ENCODE measurements at places on chromosomes 4 and X.
A peak's percentile ranks its signal among the peaks of the same experiment; 100 is the strongest.

GRCh38 chr4:10454726-10455125 lies 2.5 kb downstream of the ZNF518B start:
- DNase-seq = no peak

DNA sequence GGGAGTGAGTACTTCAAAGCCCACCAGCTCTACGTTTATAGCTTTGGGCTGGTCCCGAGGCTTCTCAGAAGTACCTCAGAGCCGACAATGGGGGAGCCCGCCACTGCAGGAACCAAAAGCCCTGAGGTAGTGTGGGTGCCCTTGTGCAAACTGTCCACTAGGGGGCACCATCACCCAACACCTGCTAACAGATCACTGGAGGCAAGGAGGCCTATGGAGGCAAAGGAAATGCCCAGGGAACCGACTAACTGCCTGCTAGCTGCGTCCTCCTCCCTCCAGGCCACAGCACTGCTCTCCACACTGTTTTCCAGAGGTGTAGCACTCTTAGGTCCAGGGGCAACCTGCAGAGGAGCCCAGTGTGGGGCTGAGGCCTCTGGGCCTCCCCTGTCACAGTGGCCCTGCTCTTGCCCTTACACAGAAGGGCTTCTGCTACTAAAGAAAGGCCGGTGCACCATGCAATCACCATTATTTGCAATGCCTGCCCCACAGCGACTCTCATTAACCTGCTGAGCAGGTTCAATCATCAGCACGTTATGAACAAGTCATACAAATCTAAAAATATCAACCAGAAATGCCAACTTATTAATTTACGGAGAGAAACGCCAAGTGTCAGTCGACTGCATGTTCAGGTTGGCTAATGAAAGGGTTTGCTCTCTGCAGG lies 159.1 kb downstream of the NSUN7 start:
- DNase-seq = peak; percentile 81

GRCh38 chr4:184765473-184766340 lies 31.8 kb upstream of the CENPU start:
- DNase-seq = no peak

- DNase-seq = no peak
Measured at GRCh38 chrX:43405191-43405590, 250.9 kb upstream of the MAOA start.

GRCh38 chr4:10640561-10641201 lies 43.9 kb downstream of the CLNK start:
- peak; percentile 90 for DNase-seq

DNA sequence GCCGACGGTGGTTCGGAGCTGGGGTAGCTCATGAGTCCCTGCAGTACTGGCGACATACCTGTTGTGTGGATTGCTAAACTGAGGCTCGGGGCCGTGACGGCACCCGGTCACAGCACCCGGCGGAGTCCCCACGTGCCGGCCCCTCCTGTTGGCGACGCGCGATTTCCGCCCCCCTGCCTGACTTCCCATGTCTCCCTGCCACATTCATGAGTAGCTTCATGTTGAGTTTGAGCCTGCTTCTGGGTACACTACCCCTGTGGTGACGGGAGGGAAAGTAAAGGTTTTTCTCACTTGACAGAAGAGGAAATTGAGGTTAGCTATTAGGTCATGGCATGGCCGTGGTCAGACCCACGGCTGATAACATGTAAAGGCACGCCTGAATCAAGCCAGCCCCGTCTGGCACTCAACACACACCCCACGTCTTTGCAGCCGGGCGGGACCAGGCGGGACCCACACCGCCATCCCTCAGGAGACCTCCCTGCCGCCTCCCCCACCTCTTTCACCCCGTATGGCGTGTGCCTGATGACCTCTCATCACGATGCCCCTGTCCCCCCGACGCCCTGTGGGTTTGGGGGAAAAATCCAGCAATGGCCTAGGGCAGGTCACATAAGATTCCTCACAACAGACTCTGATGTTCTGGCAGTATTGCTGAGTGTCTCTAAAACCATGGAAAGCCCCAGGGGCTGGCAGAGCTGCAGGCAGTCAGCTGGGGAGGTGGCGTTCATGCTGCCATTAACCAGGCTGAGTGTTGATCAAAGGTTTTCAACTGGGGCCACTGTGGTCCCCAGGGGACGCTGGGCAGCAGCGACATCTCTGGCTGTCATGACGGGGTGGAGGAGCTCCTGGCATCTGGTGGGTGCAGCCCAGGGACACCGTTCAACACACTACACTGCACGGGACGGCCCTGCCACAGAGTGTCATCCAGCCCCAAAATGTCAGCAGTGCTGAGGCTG lies 29.2 kb downstream of the P2RY8 start:
- peak; percentile 79 for DNase-seq

GRCh38 chr4:173332021-173332487 lies 2.1 kb downstream of the HMGB2 start:
- DNase-seq = peak; percentile 71

DNA sequence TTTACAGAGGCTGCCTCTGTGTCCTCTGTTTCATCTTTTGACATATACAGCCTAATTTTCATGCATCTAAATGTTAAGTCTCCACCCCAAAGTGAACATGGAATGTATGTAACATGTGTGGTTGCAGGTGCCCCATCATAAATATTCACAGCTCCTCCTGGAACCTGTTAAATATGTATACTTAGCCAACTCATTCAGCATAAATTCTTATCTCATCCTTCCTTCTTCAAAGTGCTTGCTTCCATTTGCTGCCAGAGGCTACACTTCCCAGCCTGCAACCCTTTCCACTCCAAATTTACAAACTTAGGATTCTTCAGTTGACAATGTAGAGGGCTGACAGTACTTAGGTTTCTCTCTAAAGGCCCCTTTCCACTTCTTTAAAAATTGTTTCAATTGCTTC lies 60.6 kb downstream of the F8 start:
- no peak for DNase-seq

DNA sequence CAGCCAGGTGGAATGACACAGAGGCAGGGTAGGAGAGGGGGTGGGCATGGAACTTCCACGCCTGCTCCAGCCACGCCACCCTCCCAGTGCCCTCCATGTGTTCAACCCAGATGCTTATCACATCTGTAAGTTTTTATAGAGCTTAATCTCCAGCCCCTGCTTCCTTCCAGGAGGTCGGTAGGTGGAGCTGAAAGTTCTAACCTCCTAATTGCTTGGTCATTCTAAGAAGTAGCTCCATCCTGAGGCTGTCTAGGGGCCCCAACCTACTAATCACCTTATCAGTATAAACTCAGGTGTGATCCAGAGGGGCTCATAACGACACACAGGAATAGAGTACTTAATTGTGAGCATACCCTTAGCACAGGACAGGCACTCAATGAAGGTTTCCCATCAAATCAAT lies 18.3 kb downstream of the QDPR start:
- no peak for DNase-seq

DNA sequence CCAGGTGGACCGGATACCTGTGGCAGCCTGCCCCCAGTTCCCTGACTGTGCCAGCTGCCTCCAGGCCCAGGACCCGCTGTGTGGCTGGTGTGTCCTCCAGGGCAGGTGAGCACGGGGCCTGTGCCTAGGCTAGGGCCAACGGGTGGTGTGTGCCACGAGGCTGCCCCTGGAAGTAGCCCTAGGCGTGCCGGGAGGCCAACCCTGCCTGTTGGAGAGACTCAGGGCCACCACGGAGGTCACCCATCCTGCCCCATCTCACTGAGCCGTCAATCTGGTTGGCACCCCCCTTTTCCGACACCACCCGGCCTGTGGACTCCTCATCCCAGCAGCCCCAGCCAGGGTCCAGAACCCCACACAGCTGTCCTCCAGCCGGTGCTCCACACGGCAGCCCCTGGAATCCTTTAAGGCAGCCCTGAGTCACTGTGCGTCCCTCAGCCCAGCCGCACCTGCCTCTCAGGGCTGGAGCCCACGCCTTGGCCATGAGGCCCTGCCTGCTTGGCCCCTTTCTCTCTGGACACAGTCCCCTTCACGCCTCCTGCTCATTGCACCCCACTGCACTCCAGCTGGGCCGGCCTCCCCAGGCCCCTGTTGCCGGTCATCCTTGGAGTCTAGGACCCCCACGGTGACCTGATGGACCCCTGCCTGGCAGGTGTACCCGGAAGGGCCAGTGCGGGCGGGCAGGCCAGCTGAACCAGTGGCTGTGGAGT lies 5.3 kb downstream of the PLXNB3 start:
- no peak for DNase-seq

GRCh38 chr4:5277079-5277478 lies 225.8 kb downstream of the STK32B start:
- DNase-seq = no peak

DNA sequence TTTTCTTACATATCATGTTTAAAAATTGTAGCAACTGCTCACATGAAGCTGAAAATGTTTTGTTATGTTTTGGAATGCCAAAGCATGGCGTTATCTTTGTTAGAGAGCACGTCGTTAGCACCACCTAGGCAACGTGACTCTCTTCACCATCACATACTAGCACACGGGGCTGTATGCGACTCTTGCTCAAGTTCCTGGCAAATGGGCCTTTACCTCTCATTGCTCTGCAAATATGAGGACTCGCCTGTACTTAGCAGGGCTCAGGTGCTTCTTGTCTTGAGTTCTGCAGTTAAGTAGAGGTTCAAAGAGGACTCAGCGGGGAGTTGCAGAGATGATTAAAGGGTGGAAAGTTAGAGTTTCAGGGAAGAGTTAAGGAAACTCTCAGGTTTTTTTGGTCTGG lies 59.4 kb downstream of the CLCN4 start:
- no peak for DNase-seq

- no peak for DNase-seq
Measured at GRCh38 chr4:120007191-120007871, 59.3 kb downstream of the MAD2L1 start.

DNA sequence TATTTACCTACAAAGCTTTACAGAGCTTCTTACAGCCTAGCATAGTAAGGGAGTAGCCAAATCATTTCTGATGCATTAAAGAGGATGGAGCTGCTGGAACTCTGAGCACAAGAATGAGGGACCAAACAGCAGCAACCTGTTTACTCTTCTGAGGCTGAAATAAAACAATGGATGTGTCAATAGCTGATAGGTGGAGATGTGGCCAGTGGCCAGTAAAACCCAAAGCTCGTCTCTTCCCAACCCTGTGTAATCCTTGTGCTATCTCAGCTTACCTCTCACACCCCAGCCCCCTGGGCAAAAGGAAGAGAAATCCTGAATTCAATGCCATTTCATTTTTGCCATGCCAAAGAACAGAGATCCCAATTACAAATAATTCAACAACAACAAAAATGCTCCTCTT lies 446.7 kb upstream of the SMIM31 start:
- no peak for DNase-seq

DNA sequence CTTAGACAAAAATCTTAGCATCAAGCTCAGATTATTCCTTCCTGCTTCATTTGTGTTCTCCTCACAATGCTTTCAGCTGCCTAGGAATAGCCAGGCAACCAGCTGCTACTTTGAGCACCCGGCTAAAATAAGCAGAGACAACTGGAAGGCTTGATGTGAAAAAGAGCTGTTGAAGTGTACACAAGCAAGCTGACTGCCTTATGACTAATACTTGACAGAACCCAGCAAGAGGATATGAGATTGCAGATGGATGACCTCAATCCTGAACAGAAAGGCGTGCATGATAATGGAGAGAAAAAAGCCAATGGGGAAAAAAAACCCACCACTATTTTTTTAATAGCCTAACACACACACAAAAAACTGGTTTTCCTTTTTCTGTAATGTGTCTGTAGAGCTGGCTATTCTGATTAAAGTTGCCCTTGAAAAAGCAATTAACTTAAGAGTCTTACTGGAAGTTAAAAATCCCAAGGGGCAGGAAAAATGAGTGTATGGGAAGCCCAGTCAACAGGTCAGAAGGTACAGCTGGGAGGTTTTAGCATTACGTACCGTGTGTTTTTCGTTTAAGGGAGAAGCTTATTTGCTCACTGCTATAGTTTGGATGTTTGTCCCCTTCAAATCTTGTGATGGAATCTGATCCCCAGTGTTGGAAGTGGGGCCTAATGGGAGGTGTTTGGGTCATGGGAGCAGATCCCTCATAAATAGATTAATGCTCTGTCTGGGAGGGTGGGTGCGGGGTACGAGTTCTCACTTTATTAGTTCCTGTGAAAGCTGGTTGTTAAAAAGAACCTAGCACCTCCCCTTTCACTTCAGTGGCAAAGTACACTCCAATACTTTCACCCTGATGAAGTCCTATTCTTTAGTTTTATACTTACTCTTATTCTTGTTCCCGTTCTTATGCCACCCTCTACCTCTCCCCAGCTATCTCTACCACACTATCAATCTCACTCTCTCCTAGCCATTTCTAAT lies 37.1 kb upstream of the HERC6 start:
- DNase-seq = peak; percentile 4

DNA sequence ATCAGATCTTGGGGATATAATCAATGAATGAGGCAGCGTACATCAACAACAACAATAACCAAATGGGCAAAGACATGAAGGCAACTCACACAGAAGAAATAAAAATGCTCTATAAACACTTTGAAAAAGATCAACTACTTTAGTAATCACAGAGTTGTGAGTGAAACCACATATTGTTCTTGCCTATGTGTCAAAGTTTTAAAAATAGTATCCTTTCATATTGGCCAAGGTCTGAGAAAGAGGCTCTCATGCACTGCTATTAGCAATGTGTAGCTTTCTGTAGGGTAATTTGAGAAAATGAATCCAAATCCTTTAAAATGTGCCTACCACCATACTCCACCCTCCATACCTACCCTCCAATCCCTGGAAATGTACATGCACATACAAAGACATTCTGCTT lies 25.0 kb downstream of the COQ2 start:
- DNase-seq = no peak

DNA sequence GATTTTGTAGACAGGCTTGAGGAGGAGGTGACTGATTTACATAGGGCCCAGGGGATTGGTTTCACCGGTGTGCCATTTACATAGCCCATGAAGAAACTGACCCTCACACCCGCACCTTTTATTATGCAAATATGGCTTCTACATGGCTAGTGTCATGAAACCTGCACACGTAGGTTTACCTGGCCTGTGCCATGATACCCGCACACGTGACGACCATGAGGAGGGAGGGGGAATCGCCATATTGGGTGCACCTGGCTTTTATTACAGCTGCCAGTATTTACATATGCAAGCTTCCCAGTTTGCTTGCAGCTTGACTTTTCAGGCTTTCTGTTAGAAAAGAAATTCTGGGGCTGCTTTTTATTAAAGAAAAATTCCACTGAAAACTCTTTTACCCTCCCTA lies 359.7 kb downstream of the ADAM29 start:
- DNase-seq = no peak

DNA sequence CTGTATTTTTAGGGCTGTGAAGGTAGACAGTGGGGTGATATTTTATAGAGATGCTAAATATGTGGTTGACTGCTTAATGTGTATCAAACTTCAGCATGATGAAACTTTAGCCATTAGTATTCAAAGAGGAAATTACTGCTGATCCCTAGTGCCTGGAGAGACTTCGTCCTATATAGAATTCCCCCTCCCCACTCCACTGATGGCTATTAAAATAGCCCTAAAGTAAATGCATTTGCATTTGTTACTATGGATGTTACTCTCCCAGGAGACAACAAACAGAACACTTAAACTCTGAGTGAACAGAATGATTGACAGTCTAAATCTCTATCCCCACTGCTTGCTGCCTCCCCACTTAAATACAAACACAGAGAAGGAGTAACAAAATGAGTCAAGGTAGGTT lies 39.1 kb downstream of the ADGRL3 start:
- no peak for DNase-seq

- DNase-seq = no peak
Measured at GRCh38 chr4:40473578-40474388, 138.7 kb downstream of the CHRNA9 start.

- no peak for DNase-seq
Measured at GRCh38 chrX:141185366-141185765, 8.4 kb upstream of the LDOC1 start.

- DNase-seq = no peak
Measured at GRCh38 chr4:113758372-113758771, 3.2 kb downstream of the CAMK2D start.
